GM03348 (cell line): ENCODE measurements at places on chromosomes 6 and 20.

DNA sequence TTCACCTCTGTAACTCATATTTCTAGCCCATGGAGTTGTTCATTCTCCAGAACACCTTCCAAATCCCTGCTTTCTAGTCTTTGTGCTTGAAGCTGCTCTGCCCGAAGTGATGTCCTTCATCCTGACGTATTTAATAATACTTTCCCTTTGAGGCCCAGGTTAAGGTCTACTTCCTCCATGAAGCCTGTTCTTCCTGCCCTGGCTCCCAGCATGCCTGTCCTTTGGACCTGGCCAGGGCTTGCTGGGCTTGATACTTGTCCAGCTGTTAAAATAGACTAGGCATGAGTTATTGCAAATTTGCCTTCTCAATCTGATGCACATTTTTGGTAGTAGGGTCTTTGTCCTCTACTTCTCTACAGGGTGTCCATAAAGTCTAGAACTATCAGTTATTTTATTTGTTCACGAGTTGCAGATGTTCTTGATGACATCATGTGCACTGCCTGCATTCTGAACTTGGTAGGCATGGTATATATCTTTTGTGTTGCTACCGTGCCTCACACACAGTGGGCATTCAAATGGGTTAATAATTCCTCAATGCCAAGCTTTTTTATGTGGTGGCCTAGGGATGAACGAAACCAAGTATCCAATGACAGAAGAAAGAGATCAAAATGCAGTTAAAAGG lies 3.1 kb upstream of the MAP7 start:
- no peak for DNase-seq

GRCh38 chr6:142886431-142887170 lies 58.4 kb downstream of the HIVEP2 start:
- no peak for DNase-seq

DNA sequence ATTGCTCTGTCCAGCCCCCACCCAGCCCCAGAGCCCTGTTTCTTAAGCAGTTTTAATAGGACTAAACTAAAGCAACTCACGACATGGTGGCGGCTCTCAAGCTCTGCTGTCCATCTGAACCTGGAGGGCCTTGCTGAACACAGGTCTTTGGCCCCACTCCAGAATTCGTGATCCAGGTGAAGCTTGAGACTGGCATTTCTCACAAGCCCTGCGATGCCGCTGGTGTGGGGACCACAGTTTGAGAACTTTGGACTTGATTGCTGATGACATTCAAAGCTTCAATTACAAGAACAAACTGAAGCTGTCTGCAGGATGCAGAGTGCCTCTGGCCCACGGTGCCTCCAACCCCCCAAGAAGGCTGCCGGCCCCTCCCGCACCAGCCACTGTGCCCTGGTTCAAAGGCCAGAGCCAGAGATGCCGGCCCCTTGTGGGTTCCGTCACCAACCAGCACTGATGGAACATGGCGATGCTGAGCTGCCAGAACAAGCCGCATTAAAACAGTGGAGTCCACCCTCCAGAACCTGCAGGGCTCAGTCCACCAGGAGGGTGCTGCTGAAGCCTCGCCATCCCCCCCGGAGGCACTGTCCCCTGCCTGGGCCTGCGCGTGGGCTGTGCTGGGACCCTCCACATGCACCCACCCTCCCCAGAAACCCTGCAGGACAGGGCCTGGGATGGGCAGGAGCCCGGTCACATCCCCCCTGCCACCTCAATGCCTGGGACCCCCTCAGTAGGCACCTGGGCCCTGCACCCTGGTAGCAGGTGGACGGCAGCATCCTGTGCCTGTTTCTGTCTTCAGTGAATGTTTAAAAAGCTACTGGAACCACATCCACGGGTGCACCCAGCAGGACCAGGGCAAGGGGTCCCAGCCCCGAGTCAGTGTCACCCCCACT lies 101.1 kb downstream of the PSMB1 start:
- no peak for DNase-seq

GRCh38 chr6:75893776-75894152 lies 144.7 kb downstream of the MYO6 start:
- DNase-seq = no peak

DNA sequence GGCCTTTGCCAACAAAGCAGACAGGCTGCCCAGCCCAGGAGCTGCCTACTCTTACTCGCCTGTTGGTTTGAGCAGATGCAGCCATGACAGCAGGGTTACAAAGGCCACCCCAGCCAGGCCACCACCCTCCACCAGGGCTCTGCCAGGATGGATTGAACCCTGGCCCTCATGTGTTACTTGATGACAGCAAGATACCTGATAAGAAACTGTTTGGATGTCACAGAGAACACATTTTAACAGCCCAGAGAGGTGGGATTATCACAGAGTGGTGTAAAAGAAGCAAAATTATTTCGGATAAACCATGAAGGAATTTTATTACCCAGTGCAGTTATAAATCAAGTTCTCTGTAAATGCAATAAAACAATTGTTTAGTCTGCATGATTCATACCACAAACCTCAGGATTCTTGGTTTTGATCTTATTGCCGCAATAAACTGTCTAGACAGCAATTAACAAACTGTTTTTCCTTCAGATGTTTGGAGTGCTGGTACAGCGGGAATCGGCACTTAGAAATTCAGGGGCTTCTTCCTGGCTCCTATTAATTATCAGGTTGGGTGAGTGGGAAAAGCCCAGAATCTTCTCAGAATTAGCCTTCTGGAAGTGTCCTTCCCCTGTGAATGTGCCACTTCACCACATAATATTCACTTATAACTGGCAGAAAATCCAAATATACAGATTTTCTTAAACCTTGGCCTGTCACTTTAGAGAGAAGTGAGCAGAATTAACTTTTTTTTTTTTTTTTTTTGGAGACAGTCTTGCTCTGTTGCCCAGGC lies 58.0 kb upstream of the SALL4 start:
- DNase-seq = peak; percentile 83

- no peak for DNase-seq
Observed at GRCh38 chr20:11217326-11218172, 543.8 kb upstream of the JAG1 start.

DNA sequence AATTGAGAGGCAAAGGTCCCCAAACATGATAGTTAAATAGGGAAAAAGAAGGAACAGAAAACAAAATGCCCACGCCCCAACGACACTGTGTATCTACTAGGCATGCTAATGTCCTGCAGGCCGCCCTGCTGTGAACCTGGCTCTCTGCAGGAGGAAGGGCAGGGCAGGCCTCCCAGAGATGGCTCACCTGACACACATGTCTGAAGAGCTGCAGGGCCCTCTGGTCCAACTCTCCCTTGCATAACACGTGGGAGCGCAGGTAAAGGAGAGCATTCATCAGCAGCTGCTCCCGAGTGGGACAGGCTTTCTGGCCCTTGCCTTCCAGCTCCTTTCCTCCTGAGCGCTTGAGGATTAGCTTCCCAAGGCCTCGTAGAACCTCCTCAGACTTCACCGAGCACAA lies 53.7 kb upstream of the LYRM2 start:
- no peak for DNase-seq

DNA sequence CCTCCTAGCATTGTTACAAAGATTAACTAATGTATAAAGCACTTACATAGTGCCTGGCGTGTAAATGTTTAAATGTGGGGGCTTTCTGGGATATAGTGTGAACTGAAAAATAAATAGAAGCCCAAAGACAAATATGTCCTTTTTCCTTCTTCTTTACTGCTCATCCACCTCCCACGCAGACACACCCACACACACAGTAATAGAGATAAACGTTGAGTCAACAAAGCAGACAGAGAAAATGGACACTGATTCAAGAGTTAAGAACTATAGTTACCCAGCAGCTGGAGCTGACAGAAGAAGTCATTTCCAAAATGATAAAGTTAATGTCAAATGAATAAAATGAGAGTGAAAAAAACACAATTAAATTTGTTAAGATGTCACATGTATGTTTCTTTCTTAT lies 68.3 kb downstream of the FHL5 start:
- DNase-seq = no peak

DNA sequence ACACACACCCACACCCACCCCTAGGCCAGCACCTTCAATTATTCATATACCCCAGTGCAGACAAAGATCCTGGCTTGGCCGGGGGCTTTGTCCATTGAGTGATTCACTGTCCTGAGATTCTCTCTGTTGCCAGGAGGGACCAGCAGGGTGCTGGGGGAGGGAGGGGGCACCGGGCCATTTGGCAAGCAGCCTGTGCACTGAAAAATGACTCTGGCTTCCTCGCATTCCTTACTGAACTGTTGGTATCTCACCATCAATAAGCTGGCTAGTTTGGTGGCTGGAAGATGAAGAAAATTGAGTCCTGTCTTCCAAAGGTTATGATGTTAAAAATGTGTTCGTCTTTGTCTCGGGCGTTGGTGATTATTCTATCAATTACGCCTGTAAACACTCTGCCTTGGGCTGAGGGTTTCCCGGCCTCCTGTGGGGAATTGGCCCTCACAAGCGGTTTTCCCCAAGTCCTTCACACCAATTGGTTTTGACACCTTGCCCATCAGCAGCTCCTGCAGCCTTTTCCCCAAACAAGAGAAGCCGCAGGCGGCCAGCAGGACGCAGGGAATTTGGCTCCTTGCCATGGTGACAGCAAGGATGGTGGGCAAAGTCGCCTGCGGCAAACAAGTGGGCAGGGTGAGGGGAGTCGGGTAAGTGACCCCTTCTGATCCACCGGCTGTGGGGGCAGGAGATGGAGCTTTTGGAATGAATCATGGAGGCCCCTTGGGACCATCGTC lies 4.9 kb downstream of the VSTM2L start:
- DNase-seq = peak; percentile 92
